ENCODE measurements at places on chromosomes 11 and 22.

DNA sequence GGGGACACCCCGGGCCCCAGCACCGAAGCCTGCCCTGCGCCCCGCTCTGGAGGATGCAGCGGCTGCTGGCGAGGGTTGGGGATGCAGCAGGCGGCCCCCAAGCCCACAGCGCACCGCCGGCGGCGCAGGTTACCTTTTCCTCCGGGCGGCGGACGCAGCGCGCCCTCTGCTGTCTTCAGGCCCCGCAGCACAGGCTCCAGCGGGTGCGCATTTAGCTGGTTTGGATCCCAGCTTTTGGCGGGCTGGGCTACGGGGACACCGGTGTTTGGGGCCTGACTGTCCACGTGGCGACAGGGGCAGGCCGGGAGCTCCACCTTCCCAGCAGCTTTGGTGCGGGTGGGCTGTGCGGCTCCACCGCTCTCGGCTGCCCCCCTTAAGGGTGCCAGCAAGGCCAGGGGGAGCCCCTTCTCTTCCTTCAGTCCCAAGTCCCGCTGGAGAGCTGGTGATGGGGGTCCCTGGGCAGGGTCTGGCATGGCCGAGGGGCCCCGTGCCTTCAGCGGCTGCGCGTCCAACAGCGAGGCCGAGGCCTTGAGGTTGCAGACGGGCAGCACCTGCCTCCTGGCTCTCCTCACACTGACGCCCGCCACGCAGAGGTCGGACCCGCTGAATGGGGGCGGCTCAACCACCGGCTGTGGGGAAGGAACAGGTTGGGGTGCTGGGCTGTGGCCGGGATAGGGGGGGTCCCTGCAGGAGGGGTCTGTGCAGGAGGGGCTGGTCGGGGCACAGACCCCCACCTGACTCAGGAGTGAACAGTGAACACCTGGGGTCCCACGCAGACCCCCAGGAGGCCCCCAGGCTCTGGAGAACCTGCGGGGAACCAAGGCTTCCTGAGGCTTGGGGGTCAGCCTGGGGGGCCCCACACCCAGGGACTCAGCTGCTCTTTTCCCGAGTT is 18.0 kb upstream of the IL17REL start:
- DNase-seq, result peak; percentile 85

GRCh38 chr11:93651052-93651451 is 10.4 kb upstream of the CEP295 start:
- DNase-seq, result no peak

GRCh38 chr11:21461701-21462100 is 731.2 kb upstream of the ANO5 start:
- no peak for DNase-seq

DNA sequence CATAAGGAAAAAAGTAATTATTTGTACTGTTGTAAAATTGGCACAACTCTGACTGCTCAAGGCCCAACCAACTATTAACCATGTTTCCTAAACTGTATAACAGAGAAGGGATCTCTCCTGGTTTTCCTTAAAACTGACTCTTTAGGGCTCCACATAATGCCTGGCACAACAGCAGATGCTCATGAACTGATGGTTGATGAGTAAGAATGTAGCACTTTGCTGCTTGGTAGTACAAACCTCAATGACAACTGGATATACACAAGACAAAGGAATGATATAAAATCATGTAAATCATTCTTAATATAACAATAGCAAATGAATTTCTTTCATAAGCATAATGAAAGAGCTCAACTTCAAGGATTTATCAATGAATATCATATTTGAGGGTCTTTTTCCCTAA is 11.7 kb downstream of the MSANTD2 start:
- DNase-seq, result no peak
